ENCODE measurements at places on chromosomes 16 and 17. TPM values are rescaled to one million over a fixed set of nuclear protein-coding genes. Genes with fewer than 3 reads are reported as not detected.
A peak's percentile ranks its signal among the peaks of the same experiment; 100 is the strongest.

Gene ZNF207
- 201 TPM for total RNA-seq

DNA sequence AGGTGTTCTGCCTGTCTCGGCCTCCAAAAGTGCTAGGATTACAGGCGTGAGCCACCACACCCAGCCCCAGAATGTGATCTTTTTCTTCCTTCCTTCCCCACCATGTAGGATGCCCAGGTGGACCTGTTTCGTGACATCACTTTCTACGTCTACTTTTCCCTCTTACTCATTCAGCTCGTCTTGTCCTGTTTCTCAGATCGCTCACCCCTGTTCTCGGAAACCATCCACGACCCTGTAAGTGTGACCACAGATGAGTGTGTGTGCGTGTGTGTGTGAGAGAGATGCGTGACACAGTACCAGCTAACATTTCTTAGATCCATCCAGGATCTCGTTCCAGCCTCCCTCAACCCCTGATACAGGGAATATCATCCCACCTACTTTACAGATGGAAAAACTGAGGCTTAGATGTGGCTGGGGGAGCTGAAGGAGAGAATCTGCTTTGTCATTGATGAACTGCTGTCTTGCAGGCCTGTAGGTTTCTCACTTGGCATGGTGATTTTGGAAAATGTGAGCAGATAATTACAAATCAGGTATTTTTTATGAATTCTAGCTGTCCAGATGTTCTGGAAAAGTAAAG is 67.1 kb downstream of the ABCC1 start:
- no peak overlapping the region for H3K4me3 ChIP-seq
- H3K27ac ChIP-seq, result peak overlapping the region; percentile 64
- H3K4me1 ChIP-seq, result no peaks in the 10 kb centered on the region
- H3K36me3 ChIP-seq, result peaks cover 49% of the 10 kb centered on the region

DNA sequence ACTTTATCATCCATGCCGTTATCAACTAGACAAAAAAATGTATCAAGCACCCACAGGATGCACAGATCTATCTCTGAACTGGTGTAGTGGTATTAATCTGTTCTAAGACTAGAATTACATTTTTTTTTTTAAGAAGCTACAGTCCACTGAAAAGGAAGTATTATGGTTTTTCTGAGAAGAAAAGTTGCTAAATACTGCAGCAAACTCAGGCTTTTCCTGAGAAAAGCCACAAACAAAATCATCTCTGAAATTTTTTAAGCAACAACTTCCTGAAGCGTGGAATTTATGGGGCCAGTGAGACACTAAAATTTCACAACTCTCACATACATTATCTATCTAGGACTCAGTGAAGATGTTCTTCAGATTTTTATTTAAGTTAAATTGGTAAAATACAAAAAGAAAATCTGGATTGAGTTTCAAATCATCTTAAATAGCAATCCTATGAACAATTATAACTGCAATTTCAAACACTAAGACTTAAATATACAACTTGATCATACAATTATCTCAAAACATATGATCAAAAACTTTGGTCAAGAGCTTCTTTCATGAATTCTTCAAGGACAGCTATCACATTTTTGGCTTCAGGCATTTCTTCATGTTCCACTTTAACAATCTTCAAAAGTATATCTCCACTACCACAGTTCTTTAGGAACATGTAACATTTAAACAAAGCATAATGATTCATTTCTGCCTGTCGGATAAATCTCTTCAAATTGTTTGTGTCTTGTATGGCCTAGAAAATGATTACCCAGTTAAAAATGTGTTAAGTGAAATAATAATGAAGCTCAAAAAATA is 10.5 kb downstream of the C17orf75 start:
- H3K27me3 ChIP-seq, result no peaks in the 10 kb centered on the region
- H3K27ac ChIP-seq, result no peak overlapping the region
- peaks cover 37% of the 10 kb centered on the region for H3K36me3 ChIP-seq
- no peaks in the 10 kb centered on the region for H3K4me1 ChIP-seq

GRCh38 chr17:57939797-57940196 is 15.4 kb downstream of the CUEDC1 start:
- H3K4me1 ChIP-seq, result peaks cover 25% of the 10 kb centered on the region
- no peak for DNase-seq
- H3K4me3 ChIP-seq, result no peak overlapping the region
- no peak overlapping the region for H3K27ac ChIP-seq
- no peaks in the 10 kb centered on the region for H3K36me3 ChIP-seq

- H3K27me3 ChIP-seq, result no peaks in the 10 kb centered on the region
- peaks cover 46% of the 10 kb centered on the region for H3K4me1 ChIP-seq
- peak overlapping the region; percentile 97 for H3K27ac ChIP-seq
Observed at GRCh38 chr17:76558198-76559095, 18.6 kb downstream of the PRCD start.

DNA sequence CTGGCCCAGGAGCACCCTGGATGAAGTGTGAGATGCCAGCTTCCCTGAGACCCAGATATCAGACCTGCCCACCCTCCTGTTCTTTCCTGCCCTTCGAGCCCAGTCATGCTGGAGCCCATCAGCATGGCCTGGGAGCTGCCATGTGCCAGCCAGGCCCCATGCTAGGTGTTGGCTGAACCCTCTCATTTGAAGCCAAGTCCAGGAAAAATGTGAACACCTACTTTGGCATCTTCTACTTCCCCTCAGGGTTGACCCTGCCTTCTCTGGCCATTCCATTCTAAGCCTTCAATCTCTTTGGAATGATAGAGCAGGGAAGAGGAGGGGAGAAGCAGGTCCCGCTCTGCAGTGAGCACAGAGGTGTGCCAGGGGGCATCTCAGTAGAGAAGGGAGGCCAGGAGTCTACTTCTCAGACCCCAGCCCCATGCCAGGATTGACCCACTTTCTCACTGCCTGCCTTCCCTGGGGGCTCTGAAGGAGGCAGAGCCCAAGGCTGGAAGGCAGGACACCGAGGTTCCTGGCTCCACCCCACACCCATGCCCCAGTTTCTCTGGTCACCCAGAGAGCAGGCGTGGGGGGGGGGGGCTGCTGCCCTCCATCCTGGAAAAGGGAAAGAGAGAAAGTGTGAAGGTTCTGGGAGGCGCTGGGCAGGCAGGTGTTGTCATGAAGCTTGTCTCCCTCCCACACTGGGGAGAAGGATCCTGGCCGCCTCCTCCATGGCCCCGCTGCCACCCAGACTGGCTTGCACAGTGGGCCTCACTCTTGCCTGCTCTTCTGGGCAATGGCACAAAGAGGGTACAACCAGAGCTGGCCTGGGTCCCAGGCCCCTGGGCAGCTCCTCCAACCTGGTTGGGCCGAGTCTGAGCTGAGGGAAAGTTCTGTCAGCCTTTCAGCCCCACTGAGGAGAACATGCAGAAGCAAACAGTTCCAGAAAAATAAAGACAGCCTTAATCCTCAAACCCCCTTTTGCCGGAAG is 9.3 kb downstream of the HDAC5 start:
- H3K4me1 ChIP-seq, result peaks cover 70% of the 10 kb centered on the region
- no peak overlapping the region for H3K4me3 ChIP-seq
- no peak for DNase-seq

GRCh38 chr17:73138541-73139138 is 26.2 kb upstream of the SSTR2 start:
- no peak overlapping the region for H3K4me3 ChIP-seq
- no peak for DNase-seq
- no peak overlapping the region for H3K27ac ChIP-seq
- no peaks in the 10 kb centered on the region for H3K36me3 ChIP-seq
- no peaks in the 10 kb centered on the region for H3K27me3 ChIP-seq
- peaks cover 11% of the 10 kb centered on the region for H3K4me1 ChIP-seq

DNA sequence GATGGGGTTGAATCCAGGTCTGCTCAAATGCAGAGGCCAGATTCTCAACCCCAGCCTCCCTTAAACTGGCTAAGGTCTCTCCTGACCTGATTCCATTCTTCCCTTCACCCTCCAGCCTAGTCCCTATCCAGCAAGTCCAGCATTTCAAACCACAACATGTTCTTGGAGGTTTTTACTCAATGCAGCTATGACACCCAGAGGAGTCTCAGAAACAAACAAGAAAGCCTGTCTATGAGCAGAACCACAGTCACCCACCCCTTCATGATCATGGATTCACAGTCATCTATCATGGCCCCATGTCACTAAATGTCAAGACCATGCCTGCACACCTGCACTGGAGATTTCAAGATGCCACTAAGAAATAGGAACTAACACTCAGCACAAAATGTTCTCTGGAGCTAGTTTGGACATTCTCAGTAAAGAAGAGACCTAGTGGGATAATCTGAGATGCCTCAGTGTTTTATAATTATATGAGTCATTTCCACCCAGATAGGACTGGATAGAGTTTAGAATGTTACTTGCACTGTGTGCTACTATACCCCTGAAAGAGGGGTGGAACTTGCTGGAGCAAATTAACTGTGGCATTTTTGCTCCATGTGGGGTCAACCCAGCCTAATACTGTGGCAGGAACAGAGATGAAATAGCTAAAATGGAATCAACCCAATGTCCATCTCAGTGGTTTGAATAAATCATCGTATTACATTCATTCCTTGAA is 9.5 kb upstream of the METTL22 start:
- DNase-seq, result no peak
- no peak overlapping the region for H3K4me3 ChIP-seq
- peaks cover 3% of the 10 kb centered on the region for H3K4me1 ChIP-seq
- H3K36me3 ChIP-seq, result no peaks in the 10 kb centered on the region
- peaks cover 11% of the 10 kb centered on the region for H3K27me3 ChIP-seq

Data from WTC11 (cell line).